CD4-positive, alpha-beta T cell treated with Interleukin-10 for 1 hour (primary cell): ENCODE measurements at places on chromosomes 12 and 14.
A peak's percentile ranks its signal among the peaks of the same experiment; 100 is the strongest.

DNA sequence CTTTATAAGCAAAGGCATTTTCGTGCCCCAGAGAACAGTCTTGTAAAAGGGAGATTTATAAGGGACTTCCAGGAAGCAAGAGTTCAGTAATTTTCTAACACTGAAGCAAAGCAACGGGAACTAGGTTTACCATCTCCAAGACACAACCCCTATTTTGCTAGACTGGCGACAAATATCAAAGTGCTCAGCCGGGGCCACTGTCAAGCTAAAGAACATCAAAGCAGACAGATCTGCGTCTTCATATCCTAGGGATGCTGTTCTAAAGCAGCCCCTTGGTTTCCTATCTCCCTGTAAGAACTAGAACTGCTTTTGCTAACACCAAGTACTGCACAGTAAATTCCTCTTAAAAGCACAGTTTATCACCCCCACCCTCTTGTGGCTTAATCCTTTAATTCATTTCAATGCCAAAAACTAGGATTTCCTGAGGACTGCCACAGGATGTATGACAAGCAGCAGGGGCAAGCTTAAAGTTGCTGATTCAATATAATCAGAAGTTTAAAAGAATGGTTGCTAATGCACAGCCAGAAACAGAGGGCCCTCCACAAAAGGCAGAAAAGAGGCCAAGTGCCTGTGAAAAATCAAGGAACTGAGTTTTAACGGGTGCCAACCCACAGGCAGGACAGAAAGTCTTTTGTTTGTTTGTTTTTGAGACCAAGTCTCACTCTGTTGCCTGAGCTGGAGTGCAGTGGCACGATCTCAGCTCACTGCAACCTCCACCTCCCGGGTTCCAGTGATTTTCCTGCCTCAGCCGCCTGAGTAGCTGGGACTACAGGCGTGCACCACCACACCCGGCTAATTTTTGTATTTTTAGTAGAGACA lies 44.0 kb upstream of the ISM2 start:
- no peak for DNase-seq

GRCh38 chr14:21537090-21537424 lies 10.9 kb upstream of the SALL2 start:
- DNase-seq: no peak

GRCh38 chr12:10395390-10395998 lies 5.7 kb upstream of the KLRK1 start:
- peak; percentile 73 for DNase-seq

GRCh38 chr14:57957441-57957840 lies 91.5 kb upstream of the SLC35F4 start:
- no peak for DNase-seq

- no peak for DNase-seq
These were observed 27.4 kb downstream of the PALS1 start for GRCh38 chr14:67268426-67269150.

DNA sequence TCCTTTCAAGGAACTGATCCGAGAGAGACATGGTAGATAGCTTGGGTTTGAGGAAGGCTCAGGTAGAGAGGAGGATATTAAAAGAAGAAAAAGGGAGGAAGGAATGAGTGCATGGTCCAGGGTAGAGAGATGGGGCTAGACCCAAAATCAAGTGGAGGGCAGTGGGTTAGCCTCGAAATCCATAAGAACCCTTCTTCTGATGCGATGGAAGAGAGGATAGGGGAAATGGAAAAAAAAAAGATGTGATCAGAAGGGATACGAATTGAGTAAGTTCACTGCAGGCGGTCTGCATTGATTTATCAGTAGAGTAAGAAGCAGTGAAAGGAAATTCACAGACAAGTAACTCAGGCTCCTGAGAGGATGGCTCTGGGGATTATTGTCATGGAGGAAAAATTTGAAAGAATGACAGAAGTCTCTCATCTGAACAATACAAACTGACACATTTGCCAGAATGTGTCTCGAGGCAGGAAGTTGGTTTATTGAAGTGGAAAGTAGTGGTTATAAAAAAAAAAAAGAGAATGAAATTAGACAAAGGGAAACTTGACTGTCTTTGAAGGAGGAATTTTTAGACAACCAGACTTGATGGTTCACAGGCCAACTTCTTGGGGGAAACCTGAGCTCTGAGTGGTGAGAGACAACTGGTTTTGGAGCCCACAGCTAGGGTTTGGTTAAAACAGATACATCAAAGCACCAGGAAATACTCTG lies 10.2 kb downstream of the PPFIBP1 start:
- peak; percentile 25 for DNase-seq

DNA sequence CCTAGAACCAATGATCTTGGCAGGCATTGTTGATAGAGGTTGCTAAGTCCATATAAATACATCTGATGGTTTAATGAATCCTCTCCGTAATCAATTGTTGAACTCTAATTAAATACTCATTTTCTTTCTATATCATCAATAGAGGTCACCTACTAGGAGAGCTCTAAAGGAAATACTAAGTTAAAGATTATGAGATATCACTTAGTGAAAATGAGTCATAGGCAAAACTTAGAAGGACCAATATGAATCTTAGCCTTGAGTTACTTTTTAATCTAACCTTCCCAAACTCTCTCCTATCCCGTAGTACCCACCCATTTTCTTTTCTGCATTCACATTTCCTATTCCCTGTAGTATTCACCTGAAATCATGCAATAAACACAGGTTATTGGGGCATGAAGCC lies 50.2 kb downstream of the MBIP start:
- no peak for DNase-seq

- no peak for DNase-seq
These were observed 142.2 kb downstream of the BMP4 start for GRCh38 chr14:53814392-53814791.

- DNase-seq: no peak
These were observed 868.2 kb downstream of the C12orf50 start for GRCh38 chr12:87160848-87161601.

DNA sequence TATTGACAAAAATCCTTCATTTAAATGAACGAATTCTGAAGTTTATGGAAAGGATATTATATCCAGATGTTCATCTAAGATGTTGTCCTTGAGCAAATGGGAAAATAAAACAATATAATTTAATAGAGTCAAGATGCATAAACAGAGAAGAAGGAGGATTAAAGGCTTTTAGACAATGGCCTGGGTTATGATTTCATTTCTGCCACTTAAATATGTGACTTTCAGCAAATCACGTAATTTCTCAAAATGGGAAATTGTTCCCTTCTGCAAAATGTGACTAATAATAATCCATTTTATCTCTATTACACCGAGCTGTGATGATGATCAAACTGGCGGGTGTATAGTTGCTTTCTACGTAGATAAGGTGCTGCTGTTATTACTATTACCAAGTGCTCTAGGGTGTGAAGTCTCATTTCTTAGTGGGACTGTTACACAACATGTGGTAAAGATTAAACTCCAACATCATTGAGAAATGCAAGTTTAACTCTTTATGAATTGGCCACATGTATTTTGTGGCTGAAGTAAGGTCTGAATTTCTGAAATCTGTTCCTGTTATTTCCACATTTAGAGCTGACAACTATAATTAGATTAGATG lies 157.0 kb downstream of the MYRFL start:
- DNase-seq: no peak

DNA sequence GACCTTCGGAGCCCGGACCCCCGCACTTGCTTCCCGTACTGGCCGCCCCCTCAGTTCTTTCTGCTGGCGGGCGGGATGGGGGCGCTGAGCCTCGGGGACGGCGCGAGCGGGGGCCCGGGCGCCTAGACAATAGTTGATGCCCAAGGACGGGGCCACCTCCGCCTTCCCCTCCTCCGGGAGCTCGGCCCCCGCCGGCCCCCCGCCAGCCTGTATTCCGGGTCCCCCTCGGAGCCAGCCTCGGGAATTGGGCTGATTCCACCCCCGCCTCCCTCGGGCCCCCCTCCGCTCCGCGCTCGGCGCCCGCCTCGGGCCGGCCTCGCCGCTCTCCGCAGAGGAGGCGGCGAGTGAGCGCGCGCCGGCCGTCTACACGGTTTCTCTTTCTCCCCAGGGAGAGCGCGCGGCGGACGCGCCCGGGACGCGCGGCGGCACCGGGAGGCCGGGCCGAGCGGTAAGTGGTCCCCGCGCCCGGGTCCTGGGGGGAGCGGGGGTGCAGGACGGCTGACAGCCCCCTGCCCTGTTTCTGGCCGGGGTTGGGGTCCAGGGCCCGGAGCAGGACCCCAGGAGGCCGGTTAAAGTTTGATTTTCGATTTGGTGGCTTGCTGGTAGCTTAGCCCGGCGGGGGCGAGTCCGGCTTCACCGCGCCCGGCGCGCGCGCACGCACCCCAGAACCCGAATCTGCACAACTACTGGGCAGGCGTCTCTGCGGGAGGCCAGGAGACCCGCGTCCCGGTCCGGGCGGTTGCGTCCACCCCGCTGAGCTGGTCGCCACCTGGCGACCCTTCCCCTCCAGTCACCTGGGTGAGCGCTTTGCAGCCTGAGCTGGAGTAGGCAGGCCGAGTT lies 413.7 kb downstream of the PCNX1 start:
- DNase-seq: peak; percentile 69

DNA sequence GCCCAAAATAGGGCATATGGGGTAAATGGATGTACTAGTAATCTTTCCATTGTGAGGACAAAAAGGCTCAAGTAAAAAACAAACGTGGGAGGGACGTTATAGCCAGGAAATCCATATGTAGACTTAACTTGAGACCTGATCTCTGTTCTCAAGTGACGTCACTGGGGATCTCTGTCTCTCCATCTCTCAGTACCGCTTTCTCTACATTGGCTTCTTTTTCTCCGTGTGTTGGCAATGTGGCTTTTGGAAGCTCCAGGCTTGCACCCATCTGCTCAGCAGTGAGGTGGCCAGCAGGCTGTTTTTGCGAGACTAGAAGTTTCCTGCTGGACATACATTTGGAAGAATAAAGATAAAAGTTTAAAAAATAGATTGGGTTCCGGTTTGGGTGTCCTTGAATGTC lies 66.0 kb upstream of the NRXN3 start:
- no peak for DNase-seq

- DNase-seq: no peak
These were observed 156.2 kb downstream of the KIF26A start for GRCh38 chr14:104294628-104294982.

GRCh38 chr14:53128303-53129028 lies 24.7 kb downstream of the DDHD1 start:
- no peak for DNase-seq

DNA sequence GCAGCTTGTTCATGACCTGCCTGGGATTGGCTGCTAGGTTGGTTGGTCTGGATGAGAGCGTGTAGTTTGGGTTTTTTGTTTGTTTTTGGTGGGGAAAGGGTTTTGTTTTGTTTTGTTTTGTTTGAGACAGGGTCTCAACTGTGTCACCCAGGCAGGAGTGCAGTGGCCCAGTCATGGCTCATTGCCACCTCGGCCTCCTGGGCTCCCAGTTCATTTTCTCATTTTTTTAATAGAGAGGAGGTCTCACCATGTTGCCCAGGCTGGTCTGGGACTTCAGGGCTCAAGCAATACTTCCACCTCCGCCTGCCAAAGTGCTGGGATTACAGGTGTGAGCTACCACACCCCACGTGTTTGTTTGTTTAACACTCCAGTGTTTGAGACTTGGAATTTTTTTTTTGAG lies 3.8 kb downstream of the DYNC1H1 start:
- DNase-seq: no peak

DNA sequence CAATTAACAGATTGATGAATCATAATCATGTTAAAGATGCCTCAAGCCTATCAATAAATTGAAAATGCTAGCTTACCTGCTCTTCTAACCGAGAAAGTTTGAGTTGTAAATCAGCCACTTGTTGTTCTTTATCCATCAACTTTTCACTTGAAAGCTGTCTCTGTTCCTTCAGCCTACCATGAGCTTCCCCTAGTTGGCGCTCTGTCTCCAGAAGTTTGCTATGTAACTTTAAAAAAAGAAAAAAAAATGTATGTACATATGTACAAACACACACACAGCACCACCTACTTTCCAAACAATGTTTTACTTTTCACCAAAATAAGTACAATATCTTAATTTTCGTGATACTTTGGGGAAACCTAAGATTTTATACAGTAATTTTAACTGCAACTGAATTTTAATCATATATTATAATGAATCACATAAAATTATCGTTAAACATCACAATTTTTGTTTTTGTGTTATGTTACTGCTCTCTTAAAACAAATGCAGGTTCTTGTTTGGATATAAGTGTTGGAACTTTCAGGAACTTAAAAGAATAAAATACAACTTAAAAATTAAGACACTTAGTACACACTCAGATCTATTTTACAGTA lies 101.2 kb downstream of the EEA1 start:
- peak; percentile 39 for DNase-seq

GRCh38 chr14:65303190-65303898 lies 109.2 kb upstream of the FUT8 start:
- no peak for DNase-seq

GRCh38 chr12:26126340-26127284 lies 1.8 kb upstream of the BHLHE41 start:
- DNase-seq: no peak

DNA sequence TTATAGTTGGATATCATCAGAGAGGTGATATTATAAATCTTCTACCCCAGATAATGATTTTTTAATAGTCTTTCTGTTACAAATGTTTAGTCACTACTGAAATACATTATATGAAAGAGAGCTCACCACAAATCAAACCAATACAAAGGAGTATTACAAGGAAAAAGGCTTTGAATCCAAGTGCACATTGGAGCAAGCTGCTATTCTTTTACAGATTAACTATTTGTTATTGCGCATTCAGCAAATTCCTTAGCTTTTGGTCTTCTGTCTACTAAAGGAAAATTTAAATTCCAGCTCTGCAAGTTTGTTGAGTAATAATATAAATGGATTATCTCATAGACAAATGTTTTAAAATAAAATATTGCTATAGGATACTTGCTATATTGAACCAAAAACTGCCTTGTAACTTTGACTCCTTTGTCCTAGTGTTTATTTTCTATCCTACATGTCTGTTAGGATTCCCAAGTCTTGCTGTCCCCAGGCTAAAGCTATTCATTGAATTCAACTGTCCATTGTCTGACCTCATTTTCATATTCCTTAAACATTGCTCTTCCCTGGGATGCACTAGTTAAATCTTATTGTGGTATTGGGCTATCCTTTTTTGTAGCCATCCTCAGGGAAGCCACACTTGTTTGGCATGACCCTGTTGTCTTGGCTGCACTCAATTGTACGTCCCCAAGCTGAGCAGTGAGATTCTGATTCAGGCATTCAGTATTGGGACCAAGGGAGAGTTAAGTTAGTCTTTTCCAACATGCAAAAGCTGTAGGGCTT lies 41.5 kb downstream of the PDE3A start:
- no peak for DNase-seq

- no peak for DNase-seq
These were observed 4.6 kb upstream of the KRT2 start for GRCh38 chr12:52656616-52657015.

- DNase-seq: no peak
These were observed 219.7 kb downstream of the SLC25A21 start for GRCh38 chr14:36952689-36953088.

- peak; percentile 87 for DNase-seq
These were observed 895 bp upstream of the CCDC88C start for GRCh38 chr14:91418387-91419043.

DNA sequence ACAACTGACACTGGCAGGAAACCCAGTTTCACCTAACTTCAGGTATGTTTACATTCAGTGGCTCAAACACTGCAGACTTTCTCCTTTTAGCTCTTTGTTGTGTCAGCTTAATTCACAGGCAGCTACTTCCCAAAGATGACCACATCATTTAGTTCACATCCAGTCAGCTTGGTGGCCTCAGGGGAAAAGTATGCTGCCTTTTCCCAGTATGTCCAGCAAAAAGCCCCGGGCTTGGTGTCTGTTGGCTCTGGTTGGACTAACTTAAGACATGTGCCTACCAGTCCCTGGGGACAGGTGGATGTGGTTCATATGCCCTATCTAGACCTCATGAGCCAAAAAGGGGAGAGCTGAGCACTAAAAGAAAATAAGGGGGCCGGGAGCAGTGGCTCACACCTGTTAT lies 56.4 kb downstream of the GOLGA5 start:
- no peak for DNase-seq
